ENCODE measurements at places on chromosomes 6 and 20.
A peak's percentile ranks its signal among the peaks of the same experiment; 100 is the strongest.

DNA sequence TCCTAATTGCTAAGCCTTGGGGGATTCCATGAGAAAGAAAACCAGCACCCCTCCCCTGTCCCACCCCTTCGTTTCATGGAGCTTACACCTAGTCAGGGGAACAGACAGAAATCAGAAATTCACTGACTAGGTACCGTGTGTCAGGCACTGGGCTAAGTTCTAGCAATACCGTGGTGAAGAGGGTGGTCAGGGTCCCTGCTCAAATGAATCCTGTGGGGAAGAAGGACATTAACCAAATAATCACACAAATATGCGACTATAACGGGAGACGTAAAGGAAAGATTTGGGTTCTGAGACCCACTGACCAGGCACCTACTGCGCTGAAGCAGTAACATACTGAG lies 65.1 kb upstream of the TOP1 start:
- no peak for DNase-seq

DNA sequence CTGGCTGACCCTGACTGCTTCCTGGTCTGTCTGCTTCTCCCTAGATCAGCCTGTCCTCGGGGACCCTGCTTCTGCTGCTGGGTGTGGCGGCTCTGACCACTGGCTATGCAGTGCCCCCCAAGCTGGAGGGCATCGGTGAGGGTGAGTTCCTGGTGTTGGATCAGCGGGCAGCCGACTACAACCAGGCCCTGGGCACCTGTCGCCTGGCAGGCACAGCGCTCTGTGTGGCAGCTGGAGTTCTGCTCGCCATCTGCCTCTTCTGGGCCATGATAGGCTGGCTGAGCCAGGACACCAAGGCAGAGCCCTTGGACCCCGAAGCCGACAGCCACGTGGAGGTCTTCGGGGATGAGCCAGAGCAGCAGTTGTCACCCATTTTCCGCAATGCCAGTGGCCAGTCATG lies 6.3 kb downstream of the NRSN2 start:
- DNase-seq, result no peak

GRCh38 chr20:10861619-10862018 lies 187.8 kb upstream of the JAG1 start:
- no peak for DNase-seq

DNA sequence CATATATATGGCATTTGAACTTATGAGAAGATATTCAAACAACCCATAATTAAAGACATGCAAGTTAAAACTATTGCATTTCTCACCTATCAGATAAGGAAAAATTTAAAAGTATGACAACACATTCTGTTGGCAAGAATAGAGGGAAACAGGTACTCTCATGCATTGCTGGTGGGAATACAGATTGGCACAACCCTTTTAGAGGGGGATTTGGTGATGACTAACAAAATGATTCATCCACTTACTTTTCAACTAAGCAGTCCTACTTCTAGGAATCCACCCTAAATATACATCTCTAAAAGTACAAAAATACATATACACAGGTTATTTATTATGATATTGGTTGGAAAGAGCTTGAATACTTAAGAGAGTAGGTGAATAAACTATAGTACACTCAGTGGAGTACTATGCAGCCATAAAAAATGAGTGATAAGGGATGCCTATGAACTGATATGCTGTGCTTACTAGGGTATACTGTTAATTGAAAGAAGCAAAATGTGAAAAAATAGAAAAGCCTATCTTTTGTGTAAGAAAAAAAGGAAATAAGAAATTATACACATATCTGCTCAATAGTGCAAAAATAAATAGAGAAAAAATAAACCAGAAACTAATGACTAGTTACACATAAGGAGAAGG lies 42.2 kb downstream of the ADAT2 start:
- no peak for DNase-seq

- DNase-seq, result peak; percentile 16
These were observed 616.9 kb upstream of the MAN1A1 start for GRCh38 chr6:119966484-119966883.

- DNase-seq, result no peak
These were observed 51.1 kb upstream of the NHSL1 start for GRCh38 chr6:138550346-138550767.

- DNase-seq, result no peak
These were observed 34.5 kb downstream of the TOMM6 start for GRCh38 chr6:41822021-41822420.

DNA sequence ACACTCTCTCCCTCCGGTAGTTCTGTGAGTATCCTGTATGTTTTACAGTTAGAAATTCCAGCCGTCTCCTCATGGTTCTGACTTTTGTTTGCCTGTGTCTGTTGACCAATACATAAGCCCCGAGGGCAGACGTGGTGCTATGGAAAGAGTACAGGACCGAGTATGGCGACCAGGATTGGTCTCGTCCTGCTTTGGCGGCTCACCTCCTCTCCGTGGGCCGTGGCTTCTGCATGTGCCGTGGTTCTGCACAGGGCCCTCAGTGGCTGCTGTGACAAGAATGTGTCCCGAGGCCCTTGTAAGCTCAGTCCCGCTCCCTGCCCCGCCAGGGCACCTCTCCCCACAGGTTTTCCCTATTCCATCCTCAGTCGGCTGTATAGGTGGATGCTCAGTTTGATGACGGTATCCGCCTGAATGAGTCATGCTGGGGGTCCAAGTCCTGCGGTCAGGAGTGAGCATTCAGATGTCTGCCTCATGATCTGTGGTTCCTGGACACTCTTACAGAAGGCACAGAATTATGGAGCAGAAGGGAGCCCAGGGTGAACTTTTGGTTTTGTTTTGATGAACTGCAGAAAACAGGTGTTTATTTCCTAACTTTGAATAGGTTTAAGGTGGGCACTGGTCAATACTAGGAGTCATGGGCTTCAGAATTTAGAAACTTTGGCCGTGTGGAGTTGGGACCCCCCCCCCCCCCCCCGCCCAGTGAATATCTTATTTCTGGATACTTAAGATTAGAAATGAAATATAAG lies 1.2 kb downstream of the ARFGAP1 start:
- DNase-seq, result no peak
